ENCODE measurements at places on chromosomes 7 and 10.
A peak's percentile ranks its signal among the peaks of the same experiment; 100 is the strongest.

DNA sequence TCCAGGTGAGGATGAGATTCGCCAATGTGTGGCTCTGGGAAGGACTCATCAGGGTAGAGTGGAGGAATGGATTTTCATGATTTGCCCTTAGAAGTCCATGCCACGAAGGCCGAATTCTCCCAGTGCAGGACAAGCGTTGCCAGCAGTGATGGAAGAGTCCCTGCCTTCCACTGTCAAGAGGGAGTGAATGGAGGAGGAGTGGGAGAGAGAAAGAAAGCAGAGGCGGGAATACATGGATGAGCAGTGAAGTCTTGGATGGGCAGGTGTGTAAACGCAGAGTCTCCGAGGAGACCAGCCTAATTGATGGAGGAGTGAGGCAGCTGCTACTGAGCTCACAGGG is 419.2 kb downstream of the GLRX3 start:
- no peak for DNase-seq

GRCh38 chr7:131482800-131483199 is 73.6 kb downstream of the PODXL start:
- DNase-seq, result no peak

DNA sequence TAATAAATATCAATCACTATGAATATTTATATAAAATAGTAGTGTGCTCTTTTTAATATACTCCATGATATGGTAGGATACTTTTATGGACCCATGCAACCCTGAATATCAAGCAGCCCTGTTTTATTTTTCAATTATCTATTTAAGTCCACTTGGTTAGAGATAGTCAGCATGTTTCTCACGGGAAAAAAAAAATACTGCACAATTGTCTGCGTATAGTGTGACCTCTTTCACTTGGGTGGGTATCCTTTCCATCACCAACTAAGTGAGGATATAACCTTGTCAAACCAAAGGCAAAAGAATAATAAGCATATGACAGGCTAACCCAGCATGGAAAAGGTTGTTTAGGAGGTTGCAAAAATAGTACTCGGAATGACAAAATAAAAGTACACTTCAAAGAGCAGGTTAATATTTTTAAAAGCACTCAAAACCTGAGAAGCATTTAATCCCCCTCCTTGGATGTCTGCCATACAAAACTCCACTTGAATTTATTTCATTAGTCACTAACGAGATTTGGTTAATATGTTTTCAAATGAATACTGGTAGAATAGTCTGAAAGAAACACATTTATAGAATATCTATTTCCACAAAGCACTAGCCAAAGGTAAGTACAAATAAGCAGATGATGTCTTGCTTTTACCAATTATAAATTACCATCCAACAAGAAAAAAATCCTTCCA is 76.5 kb downstream of the IMMP2L start:
- DNase-seq, result no peak

- no peak for DNase-seq
These were observed 49.2 kb downstream of the GSDME start for GRCh38 chr7:24707988-24708615.

DNA sequence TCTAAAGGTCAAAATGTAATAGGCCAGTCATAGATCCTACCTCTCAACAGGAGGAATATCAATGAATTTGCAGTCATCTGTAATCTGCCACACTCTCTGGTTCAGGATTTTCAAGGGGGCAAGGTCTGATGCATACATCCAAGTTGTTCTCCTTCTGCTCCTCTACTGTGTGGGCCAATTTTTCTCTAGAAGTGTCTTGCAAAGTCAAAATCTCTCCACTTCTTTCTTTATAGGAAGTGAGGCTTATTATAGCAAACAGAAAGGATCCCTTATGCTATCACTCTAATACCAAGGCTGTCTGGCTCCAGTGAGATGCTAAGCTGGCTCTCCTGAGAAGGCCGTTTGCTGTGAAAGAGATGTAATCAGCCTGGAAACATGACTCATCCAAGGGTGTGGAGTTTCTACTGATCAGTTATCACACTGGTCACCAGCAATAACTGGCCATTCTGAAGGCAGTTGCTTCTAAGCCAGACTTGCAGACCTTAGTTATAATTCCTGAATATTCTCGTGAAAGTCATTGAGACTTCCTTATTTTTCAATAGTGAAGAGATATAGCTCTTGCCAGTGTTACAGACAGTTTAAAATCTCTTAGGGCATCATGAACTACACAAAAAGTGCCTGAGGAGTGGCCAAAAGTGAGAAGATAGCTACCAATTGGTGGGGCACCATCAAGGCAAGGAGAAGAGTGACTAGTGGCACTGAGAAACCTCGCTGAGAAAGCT is 43.2 kb upstream of the LRGUK start:
- DNase-seq, result peak; percentile 2

DNA sequence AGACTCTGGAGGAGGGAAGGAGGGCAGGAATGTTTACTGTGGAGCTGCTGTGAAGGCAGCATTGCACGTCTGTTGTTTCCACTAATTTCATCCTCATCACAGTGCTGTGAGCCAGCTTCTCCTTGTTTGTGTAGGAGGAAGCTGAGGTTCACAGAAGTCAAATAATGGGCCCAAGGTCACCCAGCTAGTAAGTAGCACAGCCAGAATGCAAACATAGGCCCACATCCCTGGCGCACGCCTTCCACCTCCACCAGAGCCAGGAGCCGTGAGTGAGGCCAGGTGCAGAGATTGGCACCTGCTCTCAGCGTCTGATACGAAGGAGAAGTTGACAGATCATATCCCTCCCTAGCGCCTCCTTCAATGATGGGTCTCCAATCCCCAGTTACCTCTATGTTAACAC is 93.6 kb downstream of the HTR5A start:
- DNase-seq, result no peak

DNA sequence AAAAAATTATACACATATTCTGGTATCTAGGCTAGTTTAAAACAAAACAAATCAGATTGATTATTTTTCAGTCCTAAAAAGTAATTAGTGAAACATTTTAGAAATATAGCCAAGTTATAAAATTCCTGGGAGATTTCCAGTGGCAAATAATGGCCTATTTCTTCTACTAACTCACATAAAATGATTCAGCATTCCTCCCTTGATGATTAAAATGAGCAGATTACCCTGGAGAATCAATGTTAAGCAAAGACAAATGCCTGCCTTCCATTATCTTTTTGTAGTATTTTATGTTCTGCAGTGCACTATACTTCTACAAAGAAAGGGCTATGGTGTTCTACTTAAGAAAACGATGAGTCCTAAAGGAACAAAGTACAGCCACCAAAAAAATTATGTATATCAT is 53.6 kb downstream of the PARD3 start:
- no peak for DNase-seq

GRCh38 chr7:145850636-145851035 is 266.0 kb upstream of the CNTNAP2 start:
- no peak for DNase-seq

GRCh38 chr10:129964611-129965424 is 744 bp upstream of the EBF3 start:
- no peak for DNase-seq

DNA sequence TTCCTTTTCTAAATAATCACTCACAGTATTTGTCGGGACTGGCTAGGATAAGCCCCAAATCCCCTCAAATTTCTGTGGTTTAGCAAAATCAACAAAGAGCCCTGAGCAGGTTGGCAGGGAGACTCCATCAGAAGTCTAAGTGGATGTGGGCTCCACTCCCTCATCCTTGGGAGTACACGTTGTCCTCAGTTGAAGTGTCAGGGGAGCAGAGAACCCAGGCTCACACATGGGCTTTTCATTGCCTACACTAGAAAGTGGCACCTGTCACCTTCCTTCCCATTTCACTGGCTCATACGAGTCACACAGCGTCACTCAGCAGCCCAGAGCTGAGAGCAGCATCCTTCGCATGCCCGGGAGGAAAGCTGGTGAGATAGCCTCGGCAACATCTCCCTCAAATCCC is 421.3 kb upstream of the FZD8 start:
- DNase-seq, result no peak

DNA sequence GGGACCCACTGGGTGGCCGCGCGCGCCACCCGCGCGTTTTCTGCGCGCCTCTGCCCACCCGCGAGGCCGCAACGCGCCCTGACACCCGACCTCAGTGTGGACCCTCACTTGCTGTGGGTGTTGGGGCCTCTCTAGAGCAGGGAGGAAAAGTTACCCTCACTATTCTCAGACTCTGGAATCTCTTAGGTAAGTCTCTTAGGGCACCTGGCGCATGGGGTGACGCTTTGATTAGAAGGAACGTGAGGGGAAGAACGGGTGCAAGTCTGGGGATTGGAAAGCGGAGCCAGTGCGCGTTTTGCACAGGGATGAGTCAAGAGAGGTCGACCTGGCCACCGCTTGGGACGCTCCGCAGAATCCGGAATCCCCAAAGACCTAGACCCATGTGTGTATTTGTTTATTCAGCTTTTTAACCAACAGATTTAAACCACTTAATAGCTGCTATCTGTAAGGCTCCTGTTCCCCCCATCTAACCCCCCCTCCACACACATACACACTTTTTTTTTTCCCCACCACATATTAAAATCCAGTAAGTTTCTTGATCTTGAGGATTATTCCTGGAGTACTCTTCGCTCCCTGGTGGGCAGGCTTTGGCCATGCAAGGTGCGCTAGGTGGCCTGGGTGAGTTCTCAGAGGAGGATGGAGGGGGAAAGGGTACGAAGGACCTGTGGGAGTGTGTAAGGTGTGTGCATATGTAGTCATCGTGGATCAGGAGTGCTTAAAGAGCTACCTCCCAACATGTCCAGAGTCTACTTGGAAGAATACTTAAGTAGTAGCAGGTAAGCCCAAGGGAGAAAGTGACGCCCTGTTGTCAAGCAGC is 169.1 kb upstream of the PPP1R3A start:
- DNase-seq, result no peak

DNA sequence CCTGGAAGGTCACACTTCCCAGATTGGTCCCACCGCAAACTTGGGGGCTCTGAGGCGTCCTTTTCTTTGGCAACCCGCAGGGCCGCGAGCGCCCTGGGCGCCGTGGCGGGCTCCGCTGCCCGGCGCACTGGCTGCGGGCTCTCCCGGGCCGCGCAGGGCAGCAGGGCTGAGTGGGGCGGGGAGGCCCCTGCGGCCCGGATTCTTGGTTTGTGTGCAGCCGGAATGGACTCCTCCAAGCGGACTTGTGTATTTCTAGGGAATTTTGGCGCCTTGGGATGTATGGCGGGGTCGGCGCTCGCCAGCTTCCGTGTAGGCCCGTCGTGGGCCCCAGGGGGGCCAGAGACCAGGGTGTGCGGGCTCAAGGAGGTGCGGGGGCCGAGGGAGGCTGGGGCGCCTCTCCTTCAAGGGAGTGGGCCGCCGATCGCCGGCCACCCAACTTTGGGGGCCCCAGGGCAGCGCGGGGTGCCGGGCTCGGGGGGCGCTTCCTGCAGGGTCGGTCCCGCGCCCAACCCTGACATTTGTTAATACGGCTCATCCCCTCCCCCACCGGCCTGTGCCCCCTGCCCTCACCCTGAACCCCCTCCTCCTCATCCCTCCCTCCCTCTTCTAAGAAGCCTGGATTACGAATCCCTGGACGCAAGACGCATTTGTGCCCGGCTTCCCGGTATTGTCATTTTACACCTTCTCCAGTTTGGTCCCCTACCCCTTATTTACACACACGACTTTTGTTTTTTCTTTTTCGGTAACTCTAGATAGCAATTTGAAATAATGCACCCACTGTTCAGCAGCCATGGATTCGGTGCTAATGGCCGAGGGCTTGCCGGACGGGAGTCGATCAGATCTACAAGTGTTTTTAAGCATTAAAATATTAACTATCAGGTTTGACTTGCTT is 2.5 kb downstream of the TCF7L2 start:
- DNase-seq, result no peak

DNA sequence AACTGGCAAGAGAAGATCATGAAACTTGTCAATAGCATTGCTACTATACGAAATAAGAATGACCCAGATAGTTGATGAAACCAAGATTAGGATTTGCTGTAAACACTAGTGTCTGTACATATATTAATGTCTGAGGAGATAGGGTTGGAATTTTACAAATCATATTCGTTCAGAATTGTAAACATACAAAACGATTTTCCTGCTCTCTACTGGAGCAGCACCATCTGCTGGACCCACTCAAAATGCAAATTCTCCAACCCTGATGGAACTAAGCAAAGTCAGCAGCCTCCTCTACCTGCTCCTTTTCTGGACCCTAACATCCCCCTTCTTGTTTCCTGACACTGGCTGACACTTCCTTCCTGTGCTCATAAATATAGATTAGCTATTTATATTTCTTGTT is 29.4 kb upstream of the SGMS1 start:
- peak; percentile 3 for DNase-seq

GRCh38 chr7:78675511-78675910 is 778.0 kb downstream of the MAGI2 start:
- DNase-seq, result no peak

- no peak for DNase-seq
These were observed 17.3 kb downstream of the CYP2E1 start for GRCh38 chr10:133544506-133544905.

- no peak for DNase-seq
These were observed 817.1 kb downstream of the TYW1 start for GRCh38 chr7:67813621-67814292.

GRCh38 chr10:88080213-88080612 is 216.8 kb downstream of the PTEN start:
- DNase-seq, result peak; percentile 22

GRCh38 chr10:104277785-104278184 is 8.8 kb downstream of the GSTO2 start:
- no peak for DNase-seq

- no peak for DNase-seq
These were observed 176.4 kb downstream of the XPNPEP1 start for GRCh38 chr10:109746861-109747260.

GRCh38 chr10:69281507-69282413 is 3.5 kb downstream of the HK1 start:
- no peak for DNase-seq

GRCh38 chr10:37687581-37687980 is 169.8 kb downstream of the ZNF248 start:
- DNase-seq, result no peak

GRCh38 chr10:32360241-32360640 is 13.3 kb upstream of the EPC1 start:
- DNase-seq, result no peak

DNA sequence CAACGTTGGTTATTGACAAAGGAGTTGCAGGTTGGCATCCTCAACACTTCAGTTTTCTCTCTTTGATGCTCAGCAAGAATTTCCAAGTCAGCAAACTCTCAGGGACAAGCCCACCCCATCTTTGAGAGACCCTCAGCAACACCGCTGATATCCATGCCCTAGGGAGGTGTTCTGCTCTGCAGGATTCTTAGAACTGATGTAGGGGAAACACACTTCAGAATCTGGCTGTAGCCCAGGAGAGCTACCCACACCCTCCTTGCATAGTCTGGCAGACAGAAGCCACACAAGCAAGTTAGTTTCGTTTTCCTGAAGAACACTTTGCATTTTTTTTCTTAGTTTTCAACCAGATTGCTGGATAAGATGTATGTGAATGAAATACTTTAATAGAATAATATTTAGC is 822 bp downstream of the SAMD9L start:
- DNase-seq, result peak; percentile 19

DNA sequence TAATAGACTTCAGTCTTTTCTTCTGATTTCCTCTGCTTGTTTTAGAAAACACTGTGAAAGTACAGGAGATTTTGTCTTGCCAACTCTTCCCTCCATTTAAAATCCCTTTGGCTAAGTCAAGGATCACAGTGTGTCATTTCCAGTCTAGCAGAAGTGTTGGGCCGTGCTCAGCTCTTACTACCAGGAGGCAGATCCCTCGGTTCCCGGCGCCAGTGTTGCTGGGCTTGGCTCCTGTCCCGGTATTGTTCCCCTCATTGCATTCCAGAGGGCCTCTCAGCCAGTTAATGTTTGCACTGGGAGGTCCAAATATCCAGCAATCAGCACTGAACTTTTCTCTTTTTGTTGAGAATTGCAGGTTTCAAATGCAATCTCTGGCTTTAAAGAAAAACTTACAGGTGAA is 612.1 kb upstream of the MGMT start:
- no peak for DNase-seq
